ENCODE measurements at places on chromosomes 1 and 21.

DNA sequence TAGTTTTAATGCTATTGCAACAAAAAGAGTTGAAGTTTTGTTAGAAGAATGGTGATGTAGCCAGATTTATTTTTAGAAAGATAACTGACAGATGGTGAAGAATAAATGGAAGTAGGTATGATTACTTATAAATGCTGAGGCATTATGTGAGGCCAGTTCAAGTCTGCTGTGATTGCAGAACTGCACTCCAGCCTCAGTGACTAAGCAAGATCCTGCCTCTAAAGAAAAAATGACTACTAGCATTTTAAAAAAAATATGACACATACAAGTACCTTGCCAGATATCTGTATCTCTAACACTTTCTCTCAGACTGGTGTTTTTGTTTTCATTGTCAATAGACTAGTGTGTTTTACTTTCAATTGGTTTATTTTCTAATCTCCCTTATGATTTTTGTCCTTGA, 1242.4 kb upstream of the ADGRL4 start:
- DNase-seq: no peak

GRCh38 chr1:183568176-183569021, 21.9 kb downstream of the NCF2 start:
- DNase-seq: no peak

DNA sequence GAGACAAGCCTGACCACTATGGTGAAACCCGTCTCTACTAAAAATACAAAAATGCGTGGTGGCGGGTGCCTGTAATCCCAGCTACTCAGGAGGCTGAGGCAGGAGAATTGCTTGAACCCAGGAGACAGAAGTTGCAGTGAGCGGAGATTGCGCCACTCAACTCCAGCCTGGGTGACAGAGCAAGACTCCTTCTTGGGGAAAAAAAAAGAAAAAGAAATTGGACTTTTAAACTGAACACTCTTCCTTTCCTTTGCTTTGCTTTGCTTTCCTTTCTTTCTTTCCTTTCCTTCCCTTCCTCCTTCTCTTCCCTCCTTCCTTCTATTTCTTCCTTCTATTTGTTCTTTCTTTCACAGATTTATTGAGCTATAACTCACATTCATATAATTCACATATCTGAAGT, 43.3 kb upstream of the PUM1 start:
- DNase-seq: no peak

DNA sequence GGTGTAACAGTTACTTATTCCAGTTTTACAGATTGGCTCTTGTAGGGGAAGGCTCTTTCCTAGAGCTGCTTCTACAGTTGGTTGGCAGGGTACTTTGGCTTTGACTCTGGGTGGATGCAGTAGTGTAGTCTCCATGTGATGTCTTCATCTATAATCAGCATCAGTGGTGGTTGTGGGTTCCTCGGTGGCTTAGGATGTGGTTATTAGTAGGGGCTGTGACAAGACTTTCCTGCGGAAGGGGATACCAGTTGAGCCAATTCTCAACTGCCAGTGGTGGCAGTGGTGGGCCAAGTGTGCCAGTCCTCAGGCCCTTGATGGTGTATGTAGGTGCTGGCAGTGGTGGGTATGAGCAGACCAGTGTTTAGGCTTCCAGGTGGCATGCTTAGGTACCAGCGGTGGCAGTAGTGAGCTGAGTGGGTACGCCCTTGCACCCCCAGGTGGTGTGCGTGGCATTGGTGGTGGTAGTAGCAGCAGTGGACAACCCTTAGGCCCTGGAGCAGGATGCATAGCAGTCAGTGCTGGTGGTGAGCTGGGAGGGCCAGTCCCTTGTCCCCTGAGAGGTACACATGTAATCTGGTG, 27.2 kb upstream of the KLF18 start:
- no peak for DNase-seq

GRCh38 chr1:204703826-204704612, 18.5 kb upstream of the LRRN2 start:
- DNase-seq: no peak

GRCh38 chr1:166876540-166876838, 425 bp upstream of the TADA1 start:
- DNase-seq: no peak

- DNase-seq: no peak
These were observed 11.5 kb upstream of the LYST start for GRCh38 chr1:235878082-235878811.

DNA sequence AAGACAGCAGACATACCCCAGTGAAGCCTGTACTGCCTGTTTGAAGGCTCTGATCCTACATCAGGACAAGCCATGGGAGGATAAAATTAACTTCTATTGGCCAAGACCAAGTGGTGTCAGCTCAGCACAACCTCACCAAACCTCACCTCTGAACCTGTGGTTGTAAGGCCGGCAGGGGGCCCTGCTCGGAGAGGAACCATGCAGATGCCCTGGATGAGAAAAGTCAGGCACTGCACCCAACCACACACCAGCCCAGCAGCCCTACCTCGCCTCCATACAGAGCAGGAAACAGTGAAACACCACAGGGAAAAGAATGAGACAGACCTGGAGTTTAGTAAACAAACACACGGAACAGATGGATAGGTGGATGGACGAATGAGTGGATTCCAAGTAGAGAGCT, 70.0 kb upstream of the PAX7 start:
- no peak for DNase-seq

DNA sequence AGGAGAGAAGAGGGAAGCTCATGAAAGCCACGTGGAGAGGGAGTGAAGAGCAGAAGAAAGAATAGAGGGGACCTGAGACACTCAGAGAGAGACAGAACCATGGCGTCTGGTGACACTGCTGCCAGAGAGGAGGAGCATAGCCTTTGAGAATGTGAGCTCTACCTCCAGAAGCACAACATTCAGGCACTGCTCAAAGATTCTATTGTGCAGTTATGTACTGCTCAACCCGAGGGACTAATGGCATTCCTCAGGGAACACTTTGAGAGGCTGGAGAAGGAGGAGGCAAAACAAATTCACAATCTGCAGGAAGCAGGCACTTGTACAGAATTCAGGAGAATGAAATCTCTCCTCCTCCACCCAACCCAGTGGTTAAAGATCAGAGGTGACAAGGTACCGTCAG, 45.1 kb downstream of the BTBD8 start:
- peak; percentile 35 for DNase-seq

DNA sequence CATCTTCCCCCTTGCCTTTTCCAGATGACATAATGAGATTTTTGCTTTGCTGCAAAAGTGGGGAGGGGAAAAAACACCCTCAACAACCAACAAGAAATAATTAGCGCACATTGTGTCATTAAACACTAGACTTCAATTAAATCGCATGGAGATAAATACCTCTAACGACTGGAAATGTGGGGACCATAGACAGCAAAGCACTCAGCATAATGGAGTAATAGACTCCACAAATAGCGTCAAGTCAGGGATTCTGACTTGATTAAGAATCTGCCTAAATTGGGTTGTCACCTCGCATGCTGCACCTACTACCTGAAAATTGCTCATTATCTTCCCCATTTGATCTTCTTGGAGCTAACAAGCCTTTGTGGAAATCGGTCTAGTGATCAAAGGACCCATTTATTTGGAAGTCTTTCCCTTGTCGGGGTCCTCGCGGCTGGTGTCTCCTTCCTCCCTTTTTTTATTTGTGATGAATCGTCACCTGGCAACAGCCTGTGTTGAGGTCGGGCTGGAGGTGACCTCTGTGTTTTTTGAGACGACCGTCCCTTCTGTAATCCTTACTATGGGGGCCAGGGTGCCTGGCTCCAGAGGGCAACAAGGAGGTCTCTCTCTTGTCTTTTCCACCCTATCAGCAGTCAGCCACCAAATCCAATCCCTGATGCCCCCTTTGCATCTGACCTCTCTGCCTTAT, 75.3 kb upstream of the IGSF21 start:
- no peak for DNase-seq

DNA sequence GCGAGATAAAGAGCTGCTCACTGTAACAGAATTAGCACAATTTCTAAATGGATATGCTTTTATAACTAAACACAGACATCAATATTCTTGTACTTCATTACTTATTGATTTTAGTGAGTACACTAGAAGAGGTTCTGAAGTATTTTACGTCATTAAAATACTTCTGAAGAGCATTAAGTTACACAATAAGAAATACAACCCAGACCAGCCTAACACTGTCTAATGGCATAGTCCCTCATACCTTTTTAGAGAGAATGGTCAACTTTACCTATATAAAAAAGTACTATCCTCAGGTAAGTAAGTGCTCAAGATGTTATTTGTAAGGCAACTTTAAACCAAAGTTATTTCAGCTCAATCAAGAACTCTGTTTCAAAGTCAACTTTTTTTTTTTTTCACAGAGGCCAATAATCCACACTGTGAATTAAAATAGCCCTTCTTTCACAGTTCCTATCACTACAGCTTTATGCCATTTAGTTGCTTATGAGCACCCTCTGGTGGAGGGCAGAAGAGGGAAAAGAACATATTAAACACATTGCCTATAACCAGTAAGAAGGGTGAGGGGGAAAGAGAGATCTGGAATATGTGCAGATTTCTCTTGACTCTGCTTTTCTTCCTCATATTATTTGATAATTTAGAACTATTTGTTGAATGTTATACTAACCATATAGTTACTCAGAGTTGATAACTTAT, 182.1 kb upstream of the DMRTA2 start:
- DNase-seq: peak; percentile 71

DNA sequence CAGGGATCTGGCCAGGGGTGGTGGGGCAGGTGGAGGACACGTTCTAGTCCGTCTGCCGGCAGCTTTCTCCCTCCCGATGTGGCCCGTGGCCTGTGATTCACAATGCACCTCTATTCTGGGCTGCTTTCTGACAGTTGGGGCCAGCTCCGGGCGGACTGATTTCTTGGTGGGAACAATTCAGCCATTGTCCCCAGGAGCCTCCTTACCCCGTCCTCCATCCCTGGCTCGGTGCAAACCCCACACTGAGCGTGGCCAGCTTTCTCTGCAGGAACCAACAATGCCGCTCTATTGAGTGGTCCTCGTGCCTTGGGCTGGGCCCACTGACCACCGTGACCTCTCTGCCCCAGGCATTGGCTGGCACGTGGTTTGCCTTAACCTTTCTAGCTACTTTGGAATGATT, 29.7 kb downstream of the PADI2 start:
- DNase-seq: no peak

DNA sequence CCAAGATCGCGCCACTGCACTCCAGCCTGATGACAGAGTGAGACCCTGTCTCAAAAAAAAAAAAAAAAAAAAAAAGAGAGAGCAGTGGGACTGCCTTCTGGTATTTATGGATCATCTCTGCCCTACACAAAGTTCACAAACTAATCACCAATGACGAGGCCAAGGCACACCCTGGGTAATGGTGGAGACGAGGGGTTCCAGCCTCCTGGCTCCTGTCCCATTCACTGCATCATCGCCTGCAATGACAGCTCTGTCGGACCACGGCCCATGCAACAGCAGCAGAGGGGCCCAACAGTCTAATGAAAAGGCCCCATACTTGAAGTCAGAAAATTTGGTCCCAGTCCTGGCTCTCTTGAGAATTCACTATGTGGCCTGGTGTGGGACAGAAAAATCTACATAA, 2.9 kb upstream of the BTG2 start:
- no peak for DNase-seq

GRCh38 chr1:79974659-79975058, 968.1 kb upstream of the ADGRL4 start:
- peak; percentile 4 for DNase-seq

GRCh38 chr21:37079211-37079824, 6.3 kb downstream of the TTC3 start:
- DNase-seq: no peak

DNA sequence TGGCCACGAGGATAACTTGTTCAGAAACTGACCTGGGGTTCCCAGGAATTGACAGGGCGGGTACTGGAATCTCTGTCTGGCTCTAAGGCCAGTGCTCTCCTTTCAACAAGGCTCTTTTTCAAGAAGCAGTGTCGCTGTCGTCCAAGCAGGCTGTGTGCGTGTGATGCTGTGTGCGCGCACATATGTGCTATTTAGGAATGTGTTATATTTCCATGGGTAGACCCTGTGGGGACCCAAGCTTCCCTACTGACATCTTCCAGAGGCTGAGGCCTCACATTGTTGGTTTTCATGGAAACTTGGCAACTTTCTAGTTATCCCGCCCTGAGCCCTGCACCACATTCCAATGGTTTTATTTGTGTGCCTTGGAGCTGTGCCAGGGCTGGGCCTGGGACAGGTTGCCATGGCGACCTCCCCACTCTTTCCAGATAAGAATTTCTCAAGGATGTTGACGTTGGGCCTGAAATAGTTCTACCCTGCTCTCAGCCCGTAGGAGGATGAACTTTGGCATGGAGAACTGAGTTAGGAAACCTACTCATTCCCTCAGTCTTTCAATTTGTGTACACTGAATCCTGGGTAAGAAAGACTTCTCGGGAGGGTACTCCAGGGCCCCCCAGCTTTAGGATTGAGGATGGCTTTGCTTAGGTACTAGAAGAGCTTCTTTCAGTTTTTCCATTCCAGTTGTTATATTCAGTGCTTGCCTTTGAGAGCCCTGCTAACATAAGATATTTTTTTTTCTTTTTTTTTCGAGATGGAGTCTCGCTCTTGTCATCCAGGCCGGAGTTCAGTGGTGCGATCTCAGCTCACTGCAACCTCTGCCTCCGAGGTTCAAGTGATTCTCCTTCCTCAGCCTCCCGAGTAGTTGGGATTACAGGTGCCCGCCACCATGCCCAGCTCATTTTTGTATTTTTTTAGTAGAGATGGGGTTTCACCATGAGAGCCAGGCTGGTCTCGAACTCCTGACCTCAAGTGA, 38.8 kb upstream of the SRSF10 start:
- DNase-seq: peak; percentile 84

DNA sequence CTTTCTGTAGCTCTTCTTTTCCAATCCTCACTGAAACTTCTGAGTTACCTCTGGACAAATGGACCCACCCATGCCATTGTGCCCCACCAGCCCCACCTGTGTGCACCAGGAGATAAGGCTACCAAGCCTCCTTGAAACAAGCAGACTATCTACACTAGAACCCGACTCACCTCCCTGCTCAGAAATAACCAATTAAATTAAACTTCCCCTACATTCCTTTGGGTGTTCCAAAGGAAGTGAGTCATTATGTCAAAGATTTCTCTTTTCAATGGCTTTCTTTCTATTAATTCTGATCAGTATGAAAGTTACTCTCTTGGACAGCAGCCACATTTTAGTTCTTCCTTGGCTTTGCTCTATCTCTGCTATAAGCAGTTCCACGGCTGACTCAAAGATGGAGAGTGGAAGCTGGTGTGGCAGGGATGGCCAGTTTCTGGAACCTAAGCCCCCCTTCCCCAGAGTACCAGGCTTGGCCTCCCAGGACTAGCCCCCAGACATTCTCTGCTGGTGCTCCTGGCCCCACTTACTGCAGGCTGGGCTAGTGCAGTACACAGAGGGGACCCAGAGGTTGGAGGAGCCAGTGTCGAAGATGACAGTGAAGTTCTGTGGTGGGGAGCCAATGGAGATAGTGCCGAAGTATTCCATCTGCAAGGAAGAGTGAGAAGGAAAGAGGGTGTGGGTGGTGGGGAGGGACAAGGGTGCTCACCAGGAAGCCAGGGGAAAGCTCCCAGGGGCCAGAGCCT, 1.9 kb downstream of the CTSE start:
- DNase-seq: peak; percentile 77

DNA sequence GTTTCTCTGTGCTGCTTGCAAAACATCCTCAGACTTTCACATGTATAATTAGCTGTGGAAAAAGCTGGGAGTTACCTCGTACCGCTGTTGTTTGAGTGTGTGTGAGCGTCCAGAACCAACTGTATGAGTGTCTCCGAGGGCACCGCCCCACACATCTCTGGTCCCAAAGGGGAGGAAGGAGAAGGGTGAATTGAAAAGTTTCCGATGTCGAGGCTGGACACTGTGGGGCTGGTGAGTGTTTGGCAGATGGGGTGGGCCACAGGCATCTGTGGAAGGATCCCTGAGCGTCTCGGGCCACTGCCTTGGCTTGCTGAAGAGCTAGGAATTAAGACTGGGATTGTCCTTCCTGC, 1.2 kb downstream of the ATP2B4 start:
- DNase-seq: peak; percentile 21

Data from A673 (cell line).